ENCODE measurements at places on chromosomes 7 and 10.

GRCh38 chr7:156318426-156318825 is 322.1 kb upstream of the RNF32 start:
- H3K4me3 ChIP-seq, result no peak overlapping the region
- no peaks in the 10 kb centered on the region for H3K27me3 ChIP-seq
- H3K27ac ChIP-seq, result no peak overlapping the region
- H3K4me1 ChIP-seq, result no peaks in the 10 kb centered on the region
- DNase-seq, result no peak

DNA sequence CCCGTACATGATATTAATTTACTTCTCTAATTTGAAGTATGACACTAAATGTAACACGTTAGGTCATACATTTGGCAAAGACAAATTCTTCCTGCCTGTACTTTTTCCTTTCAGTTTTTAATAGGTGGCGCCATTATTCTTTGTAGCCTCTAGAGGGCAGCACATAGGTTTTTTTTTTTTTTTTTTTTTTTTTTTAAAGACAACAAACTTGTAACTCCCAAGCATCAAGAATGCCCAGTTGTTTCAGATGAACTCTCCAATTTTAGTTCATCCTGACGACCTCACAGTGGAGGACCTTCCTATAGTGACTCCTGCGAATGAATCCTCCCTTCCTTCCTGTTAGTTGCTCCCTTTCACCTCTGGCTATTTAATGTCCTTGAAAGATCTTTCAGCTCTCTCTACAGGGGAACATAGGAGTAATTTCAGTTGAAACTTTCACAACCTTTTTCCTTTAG is 139.3 kb upstream of the HDAC9 start:
- no peak overlapping the region for H3K4me3 ChIP-seq
- no peaks in the 10 kb centered on the region for H3K27me3 ChIP-seq
- no peak overlapping the region for H3K27ac ChIP-seq
- no peak for DNase-seq
- no peaks in the 10 kb centered on the region for H3K36me3 ChIP-seq

DNA sequence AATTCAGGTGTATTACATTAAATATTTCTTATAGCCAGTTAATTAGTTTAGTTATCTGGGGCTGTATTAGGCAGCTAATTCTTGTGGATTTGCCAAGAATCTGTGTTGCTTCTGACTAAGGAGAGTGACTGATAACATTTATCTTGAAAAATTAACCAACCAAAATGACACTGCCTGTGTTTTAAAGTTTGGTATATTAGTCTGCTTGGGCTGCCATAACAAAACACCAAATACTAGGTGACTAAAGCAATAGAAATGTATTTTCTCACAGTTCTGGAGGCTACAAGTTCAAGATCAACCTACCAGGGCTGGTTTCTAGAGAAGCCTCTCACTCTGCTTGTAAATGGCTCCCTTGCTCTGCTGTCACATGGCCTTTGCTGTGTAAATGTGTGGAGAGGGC is 12.9 kb downstream of the EXOC4 start:
- H3K36me3 ChIP-seq, result no peaks in the 10 kb centered on the region
- no peak for DNase-seq
- H3K27ac ChIP-seq, result no peak overlapping the region
- H3K27me3 ChIP-seq, result no peaks in the 10 kb centered on the region
- peaks cover 12% of the 10 kb centered on the region for H3K4me1 ChIP-seq

- no peak overlapping the region for H3K4me3 ChIP-seq
- peak; percentile 34 for DNase-seq
- H3K36me3 ChIP-seq, result peaks cover 7% of the 10 kb centered on the region
- no peaks in the 10 kb centered on the region for H3K4me1 ChIP-seq
- no peak overlapping the region for H3K27ac ChIP-seq
Observed at GRCh38 chr7:44216521-44217222, 15.9 kb downstream of the YKT6 start.
